ENCODE measurements at places on chromosomes 11 and 22.

DNA sequence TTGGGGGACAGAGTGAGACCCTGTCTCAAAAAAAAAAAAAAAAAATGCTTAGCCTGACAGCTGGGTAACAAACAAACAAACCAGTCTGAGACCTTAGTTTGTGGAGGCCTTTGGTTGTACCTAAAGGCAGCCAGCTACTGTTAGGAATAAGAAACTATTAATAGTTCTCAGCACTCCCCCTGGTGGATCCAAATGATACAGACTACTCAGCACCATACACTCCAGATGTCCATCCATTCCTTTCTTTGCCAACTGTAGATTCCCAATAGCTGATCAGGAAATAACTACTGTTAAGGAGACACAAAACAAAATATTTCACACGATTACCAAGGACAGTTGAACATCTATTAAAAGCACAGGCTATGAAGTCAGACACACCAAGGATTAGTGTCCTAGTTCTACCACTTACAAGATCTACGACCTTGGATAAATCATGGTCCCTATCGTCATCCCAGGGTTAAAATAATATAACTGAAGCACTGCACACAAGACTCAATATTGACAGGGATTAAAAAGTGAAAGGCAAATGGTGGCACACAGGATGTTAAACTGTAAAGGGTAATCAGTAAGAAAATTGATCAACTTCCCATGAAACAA lies 17.2 kb downstream of the CLDN25 start:
- DNase-seq: peak; percentile 54

GRCh38 chr22:45882881-45883810 lies 93.8 kb downstream of the WNT7B start:
- DNase-seq: no peak

- no peak for DNase-seq
Observed at GRCh38 chr11:61543606-61544306, 35.2 kb downstream of the LRRC10B start.

DNA sequence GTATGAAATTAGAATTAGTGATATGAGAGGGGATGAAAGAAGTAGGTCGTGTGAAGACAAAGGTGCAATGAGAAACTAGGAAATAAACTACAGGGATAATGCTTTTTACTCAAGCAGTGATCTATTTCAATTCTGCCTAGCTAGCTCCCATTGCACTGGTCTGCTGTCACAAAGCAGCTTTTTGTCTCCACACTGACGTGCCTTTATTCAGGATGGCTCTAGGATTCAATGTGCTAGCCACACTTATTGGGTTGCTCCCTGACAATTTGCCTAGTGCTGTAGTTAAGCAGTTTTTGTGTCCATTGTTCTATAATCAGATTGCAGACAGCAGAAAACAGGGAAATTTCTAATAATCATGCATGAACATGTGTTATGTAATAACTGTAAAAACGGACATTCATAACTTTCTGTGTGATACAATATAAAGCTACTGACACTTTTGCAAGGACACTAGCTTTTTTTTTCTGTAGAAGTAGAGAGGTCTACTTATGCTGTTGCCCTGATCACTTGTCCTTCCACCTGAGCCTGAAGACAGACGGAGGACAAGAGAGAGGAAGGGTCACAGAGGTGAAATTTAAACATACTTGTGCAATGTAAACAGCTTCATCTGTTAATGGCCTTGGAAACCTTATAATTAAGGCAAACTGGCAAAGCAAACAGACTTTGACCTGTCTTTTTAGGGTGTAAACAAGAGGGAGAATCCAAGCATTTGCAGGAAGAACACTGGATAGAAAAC lies 269.6 kb downstream of the LRRC4C start:
- no peak for DNase-seq

DNA sequence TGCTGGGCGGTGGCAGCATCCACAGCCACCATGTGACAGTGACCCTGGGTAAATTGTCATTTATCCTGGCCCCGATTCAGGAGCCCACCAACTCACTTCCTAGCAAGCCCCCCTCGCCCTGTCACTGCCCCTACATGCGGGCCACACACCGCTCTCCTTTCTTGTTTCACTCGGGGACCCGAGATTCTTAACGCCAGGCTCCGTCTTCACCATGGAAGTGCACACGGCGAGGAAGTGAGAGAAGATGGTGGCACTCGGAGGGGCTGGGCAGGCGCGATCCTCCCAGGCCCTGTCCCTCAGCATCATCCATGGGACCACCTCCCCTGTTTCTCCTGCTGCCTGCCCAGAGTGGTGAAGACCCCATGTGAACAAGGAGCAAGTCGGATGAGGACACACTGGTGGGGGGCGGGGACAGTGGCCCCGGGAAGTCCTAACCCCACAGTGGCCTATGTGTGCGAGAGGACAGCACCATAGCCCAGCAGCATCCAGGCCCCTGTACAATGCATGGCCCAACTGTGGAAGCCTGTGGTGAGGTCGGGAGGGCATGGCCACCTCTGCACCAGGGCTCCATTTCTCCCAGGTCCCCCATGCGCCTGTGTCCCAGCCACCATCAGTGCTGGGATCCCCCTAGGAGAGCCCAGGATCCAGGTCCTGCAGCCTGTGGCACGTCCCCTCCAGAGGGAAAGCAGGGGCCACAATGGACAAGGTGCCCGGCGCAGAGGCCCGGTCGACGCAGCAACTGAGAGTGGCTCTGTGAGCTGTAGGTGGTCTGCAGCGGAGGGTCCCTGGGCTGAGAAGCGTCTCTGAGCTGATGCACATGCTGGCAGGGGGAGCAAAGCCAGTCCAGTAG lies 262.8 kb downstream of the BRD1 start:
- no peak for DNase-seq
